ENCODE measurements at places on chromosomes 3 and 15.

GRCh38 chr15:62549345-62549970 is 384.4 kb upstream of the C2CD4B start:
- DNase-seq, result no peak

DNA sequence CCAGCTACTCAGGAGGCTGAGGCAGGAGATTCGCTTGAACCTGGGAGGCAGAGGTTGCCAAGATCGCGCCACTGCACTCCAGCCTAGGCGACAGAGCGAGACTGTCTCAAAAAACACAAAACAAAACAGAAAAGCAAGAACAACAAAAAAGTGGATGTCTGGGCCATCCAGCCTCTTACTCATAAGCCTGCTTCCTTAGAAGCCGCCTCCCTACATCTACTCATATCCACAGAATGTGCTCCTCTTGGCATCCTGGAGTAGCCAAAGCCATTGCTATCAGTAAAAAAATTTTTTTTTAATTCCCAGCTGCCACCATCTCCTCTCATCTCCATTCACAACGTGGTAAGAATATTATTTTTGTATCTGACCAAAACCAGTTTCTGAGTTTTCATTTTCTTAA is 10.8 kb downstream of the ZSCAN2 start:
- DNase-seq, result no peak

DNA sequence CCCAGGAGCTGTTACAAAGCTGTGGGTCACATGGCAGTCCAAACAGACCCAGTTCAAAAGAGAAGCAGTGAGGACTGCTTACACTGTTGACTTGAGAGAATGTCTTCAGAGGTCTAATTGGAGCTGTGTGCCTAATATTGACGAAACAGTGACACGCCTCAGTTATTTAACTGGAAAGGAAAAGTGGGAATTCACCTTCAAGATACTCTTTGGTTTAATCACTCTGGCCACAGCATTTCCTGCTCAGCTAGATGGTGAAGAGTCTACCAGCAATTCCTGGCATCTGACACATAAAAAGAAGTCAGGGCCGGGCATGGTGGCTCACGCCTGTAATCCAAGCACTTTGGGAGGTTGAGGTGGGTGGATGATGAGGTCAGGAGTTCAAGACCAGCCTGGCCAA is 326.4 kb downstream of the SV2B start:
- DNase-seq, result no peak

DNA sequence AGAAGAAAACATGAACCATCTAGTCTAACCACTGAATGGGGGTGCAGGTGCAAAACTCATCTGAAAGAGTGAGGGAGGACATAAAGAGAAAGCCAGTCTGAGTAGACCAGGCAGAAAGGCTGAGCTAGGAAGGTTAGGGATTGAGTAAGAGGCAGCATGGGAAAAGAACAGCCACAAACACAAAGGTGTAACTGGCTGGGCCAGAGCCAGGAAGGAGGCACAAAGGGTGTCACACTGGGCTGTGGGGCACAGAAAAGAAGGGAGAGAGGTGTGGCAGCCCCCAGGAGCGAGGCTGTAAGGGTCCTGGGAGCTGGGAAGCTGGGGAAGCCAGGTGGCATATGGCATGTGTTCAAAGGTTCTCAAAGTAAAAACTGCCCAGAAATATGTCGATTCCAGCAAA is 18.7 kb downstream of the IGSF11 start:
- DNase-seq, result no peak

DNA sequence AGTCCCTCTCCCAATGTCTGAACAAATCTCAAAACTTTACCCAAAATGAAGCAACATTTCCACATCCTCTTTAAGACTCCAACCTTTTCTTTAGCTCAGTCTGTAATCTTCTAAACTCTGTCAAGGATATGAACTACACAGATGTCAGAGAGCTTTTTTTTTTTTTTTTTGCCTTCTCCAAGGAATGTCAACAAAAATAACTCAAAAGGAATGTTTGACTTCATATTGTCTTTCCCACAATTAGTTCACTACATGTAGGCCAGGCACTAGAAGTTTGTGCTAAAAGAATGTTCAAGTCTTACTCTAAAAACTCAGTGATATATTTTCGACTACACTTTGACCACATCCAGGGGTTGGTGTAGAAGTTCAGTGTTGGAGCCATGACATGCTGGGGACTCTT is 37.1 kb downstream of the ADAMTS9 start:
- no peak for DNase-seq

GRCh38 chr3:47475029-47475569 is 642 bp downstream of the SCAP start:
- no peak for DNase-seq

DNA sequence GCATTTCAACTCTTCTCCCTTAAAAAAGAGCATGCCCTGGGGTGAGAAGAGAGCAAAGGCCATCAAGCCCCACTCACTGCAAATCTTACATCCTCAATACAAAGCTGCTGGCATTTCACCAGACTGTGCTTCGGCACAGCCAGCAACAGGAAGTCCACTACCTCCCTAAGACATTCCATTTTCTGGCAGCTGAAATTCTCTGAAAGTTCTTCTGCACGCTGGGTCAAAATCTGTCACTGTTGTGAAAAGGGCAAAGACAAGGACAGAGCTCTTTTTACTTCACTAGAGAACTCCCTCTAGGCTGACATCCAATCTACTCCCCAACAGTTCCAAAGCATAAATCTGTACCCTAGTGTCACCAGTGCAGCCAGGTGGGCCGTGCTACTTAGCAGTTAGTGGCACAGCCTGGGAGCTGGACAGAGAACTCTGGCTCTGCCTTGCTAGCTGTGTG is 6.3 kb downstream of the MTMR10 start:
- no peak for DNase-seq

DNA sequence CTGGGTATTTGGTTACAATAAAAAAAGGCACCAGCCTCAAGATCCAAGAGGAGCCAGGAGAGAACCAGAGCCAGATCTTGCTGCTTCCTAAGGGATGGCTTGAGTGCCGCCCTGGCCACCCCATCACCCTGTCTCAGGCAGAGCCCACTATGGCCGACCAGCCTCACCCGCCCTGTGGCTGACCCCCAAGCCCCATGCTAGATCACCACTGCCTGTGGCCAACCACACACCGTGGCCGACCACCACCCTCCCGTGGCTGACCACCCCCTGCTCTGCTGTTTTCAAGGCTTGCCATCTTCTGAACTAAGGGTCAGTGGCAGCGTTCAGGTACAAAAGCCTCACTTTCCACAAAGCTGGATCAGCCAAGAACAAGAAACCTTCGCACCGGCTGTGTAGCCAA is 12.0 kb downstream of the CSPG5 start:
- no peak for DNase-seq

DNA sequence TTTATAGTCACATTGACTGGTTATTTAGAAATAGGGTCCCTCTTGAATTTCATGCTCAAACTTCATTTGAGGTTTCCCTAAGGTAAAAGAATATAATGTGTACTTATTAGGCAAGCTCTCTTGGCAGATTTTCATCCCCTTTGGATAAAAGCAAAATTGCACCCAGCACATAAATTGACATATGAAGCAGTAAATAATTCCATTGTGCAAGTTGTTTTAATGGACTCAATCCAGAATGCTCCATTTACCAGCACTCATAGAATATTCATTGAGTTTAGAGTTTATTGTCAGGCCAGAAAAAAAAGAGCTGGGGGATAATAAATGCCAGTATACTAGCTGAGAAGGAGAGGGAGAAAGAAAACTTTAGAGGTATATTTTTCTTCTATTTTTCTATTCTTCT is 136.8 kb downstream of the TPRG1 start:
- DNase-seq, result no peak

- DNase-seq, result no peak
Measured at GRCh38 chr3:161251716-161252115, 30.6 kb downstream of the NMD3 start.

DNA sequence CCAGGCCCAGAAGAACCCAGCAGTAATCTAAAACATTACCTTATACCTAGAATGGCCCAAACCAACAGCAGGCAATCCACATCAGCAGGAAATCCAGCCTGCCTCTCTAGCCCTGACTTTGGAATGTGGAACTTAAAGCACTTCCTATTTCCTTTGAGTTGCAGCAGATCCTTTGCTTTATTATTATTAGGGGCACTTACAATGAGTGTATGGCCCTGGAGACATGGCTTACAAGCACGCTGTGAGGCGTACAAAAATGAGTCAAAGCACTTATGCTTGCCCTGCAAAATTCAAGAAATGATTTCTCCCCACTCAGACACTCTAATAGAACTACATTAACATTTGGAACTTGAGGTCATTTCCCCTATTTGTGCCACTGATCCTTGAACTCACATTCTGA is 9.5 kb upstream of the KNSTRN start:
- DNase-seq, result no peak

DNA sequence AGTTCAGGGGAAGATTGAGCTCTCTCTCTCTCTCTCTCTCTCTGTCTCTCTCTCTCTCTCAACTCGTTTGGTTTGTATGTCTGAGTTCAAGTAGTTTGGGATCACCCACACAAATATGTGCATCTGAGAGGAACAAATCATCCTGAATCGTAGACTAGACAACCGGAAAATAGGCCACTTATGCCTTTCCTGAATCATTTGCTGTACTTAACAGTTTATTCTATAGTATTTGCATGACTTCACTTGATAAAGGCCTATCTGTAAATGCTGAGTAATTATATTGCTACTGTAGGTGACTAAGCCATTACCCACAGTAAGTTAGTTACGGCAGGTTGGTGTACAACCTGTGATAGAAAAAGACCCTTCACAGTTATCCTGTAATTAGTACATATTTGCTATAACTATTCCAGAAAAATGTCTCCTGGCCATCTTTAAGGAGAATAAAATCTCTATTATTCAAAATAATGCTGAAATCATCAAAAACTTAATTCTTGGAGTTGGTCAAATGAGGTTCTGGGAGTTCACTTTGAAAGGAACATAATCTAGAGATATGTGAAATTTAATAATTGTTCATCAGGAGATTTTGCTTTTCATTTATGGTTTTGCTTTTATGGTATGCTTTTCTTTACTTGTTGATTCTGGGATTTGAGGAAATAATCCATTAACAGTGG is 31.1 kb downstream of the OXSM start:
- no peak for DNase-seq

DNA sequence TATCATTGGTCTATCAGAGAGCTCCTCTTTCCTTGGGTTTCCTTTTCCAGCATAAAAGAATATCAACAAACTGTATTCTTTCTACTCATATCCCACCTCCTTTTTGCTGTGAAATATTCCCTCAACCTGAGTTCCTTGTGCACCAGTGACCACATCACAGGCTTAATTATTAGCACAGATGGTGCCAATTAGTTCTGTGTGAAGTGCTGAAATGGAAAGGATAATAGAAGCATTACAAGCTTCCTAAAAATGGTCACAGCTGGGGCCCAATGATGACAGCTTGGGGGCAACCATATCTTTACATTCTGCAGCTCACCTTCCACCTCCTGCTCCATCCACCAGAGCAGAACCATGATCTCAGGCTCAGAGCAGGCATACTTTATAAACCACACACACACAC is 84.6 kb downstream of the ANO10 start:
- no peak for DNase-seq

- DNase-seq, result no peak
Measured at GRCh38 chr3:108175352-108175751, 46.9 kb downstream of the IFT57 start.

GRCh38 chr15:58629625-58630024 is 119.9 kb downstream of the ADAM10 start:
- DNase-seq, result no peak

DNA sequence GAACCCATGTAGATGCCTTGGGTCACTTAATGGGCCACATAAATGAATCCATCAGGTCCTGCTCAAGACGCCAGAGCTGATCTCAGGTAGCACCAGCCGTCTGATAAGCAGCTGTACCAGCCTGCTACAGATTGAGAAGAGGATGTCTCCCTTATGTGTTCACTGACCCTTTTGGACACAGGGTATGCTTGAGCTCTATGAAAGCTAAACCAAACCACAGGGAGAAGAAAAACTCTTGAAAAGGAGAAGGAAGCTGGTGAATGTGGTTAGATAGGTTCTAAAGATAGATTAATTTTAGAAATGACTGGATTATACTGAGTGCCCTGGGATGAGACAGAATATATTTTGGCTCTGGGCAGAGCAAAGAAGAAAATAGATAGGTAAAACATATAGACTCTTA is 187.5 kb downstream of the SPATA16 start:
- no peak for DNase-seq

DNA sequence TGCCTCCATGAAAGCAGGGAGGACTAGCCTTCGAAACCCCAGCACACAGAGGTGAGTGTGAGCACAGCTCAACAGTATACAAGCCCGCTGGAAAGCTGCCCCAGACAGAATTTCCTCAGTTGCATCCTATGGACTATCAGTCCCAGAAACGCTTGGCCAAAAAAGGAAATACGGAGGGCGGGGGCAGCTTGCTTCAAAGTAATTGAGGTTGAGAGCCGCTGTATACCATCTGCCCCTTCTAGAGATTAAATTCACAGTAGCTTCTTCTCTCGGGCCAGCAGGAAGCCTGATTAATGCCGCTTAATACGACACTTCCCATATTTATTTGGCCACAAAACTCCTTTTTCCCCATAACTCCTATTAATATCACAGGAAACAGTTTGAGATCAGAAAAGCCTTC is 88.7 kb downstream of the LIPC start:
- no peak for DNase-seq

DNA sequence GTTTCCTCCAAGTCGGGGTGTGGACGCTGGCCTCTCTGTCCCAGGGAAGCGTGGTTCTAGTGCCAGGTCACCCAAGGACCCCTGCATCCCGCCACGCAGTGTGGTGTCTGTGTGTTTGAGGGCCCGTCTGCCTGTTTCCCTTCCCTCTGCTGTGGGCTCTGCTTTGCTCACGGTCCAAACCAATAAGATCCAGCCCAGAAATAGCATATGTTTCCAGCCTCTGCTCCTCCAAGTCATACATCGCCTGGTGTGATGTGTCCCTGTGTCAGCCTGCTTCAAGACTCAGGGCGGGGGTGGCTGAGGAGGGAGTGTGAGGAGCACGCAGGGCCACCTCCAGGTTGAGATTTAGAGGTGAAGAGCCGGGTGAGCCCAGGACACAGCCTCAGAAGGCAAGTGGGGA is 21.9 kb upstream of the RPL29 start:
- no peak for DNase-seq

- DNase-seq, result no peak
Measured at GRCh38 chr3:128689060-128689459, 36.9 kb upstream of the RAB7A start.

DNA sequence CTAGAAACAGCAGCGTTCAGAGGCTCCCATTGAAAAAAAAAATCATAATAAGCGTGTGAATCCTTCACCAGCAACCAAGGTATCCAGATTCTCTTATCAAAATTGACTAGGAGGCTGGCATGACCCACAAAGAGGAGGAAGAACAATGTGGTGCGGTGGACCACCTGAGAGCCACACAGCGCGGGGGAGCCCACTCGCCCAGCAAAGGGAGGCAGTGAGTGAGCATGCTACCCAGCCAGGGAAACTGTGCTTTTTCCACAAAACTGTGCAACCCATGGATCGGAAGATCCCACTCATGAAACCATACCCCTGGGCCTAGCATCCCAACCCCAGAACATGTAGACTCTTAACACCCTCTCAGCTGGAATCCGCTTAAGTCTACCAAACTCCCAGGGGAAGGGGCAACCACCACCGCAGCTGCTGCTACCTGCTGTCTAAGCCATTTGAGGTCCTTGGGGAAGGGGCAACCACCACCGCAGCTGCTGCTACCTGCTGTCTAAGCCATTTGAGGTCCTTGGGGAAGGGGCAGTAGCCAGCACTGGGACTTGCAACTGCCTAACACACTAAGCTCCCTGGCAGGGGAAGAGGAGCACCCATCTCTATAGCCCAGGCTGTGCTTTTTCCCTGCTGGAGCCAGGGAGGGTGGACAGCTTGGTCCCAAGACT is 102.8 kb upstream of the CLDN18 start:
- DNase-seq, result no peak

- no peak for DNase-seq
Measured at GRCh38 chr3:19931180-19931692, 2.8 kb downstream of the EFHB start.

GRCh38 chr3:122353215-122353614 is 28.2 kb downstream of the CSTA start:
- no peak for DNase-seq

Measured in HTR-8/SVneo (cell line).